ENCODE measurements at places on chromosomes 7 and 10.

DNA sequence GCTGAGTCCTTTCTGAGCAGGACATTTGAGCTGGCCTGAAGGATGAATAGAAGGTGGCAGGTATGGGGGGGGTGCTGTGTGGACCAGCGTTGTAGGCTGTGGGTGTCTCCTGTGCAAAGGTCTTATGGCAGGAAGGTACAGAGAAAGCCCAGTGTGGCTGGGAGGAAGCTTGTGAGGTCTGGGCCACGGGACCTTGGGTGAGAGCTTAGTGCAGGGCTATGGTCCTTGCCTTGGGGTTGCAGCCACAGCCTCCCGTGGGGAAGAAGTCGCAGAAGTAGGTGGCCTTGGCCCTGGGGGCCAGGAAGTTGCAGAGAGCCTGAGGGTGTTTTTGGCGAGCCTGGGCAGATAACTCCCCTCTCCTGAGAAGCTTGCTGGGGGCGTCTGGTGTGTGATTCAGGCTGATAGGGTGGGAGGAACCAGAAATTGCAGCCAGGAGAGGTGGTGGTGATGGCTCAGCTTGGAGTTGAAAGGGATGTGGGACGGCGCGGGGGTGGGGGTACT is 172.0 kb upstream of the TNRC18 start:
- peak overlapping the region; percentile 74 for H3K4me3 ChIP-seq
- DNase-seq, result no peak
- H3K27ac ChIP-seq, result no peak overlapping the region
- peaks cover 35% of the 10 kb centered on the region for H3K27me3 ChIP-seq
- peaks cover 10% of the 10 kb centered on the region for H3K36me3 ChIP-seq
- H3K4me1 ChIP-seq, result peaks cover 23% of the 10 kb centered on the region

GRCh38 chr10:4217187-4217586 is 432.2 kb upstream of the KLF6 start:
- no peak overlapping the region for H3K4me3 ChIP-seq
- no peak for DNase-seq
- no peak overlapping the region for H3K27ac ChIP-seq
- no peaks in the 10 kb centered on the region for H3K4me1 ChIP-seq
- no peaks in the 10 kb centered on the region for H3K36me3 ChIP-seq
- no peaks in the 10 kb centered on the region for H3K27me3 ChIP-seq

GRCh38 chr10:117161386-117162033 is 23.4 kb upstream of the VAX1 start:
- H3K27me3 ChIP-seq, result peaks cover 89% of the 10 kb centered on the region
- H3K4me3 ChIP-seq, result no peak overlapping the region
- no peak for DNase-seq
- H3K27ac ChIP-seq, result no peak overlapping the region
- peaks cover 4% of the 10 kb centered on the region for H3K36me3 ChIP-seq
- H3K4me1 ChIP-seq, result peaks cover 13% of the 10 kb centered on the region

- H3K4me3 ChIP-seq, result no peak overlapping the region
- H3K4me1 ChIP-seq, result no peaks in the 10 kb centered on the region
- no peak for DNase-seq
- H3K36me3 ChIP-seq, result no peaks in the 10 kb centered on the region
- H3K27me3 ChIP-seq, result peaks cover under 1% of the 10 kb centered on the region
Measured at GRCh38 chr7:16028636-16029035, 342.2 kb upstream of the MEOX2 start.

DNA sequence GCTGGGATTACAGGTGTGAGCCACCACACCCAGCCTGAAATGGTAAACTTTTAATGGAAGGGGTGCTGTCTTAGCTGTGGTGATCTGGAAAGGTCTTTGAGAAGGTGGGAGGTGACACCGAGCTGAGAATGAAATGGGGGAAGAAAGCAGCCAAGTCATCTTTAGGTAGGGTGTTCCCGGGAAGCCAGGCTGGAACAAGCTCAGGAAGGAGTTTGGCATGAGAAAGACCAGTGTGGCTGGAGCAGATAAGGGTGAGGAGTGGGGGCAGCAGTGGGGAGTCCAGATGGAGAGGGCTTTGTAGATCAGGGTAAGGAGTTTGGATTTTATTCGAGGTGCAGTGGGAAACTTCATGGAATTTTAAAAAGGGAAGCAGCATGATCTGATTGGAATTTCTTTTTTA is 30.0 kb downstream of the KIFBP start:
- DNase-seq, result no peak
- H3K4me3 ChIP-seq, result no peak overlapping the region
- peaks cover 13% of the 10 kb centered on the region for H3K36me3 ChIP-seq
- H3K27ac ChIP-seq, result no peak overlapping the region
- peaks cover 2% of the 10 kb centered on the region for H3K4me1 ChIP-seq
- H3K27me3 ChIP-seq, result no peaks in the 10 kb centered on the region

- no peak for DNase-seq
- no peak overlapping the region for H3K27ac ChIP-seq
- H3K4me3 ChIP-seq, result no peak overlapping the region
- H3K36me3 ChIP-seq, result no peaks in the 10 kb centered on the region
- no peaks in the 10 kb centered on the region for H3K27me3 ChIP-seq
Measured at GRCh38 chr10:94219829-94220228, 142.9 kb downstream of the NOC3L start.

GRCh38 chr7:1242256-1242605 is 9.6 kb downstream of the UNCX start:
- peaks cover 16% of the 10 kb centered on the region for H3K36me3 ChIP-seq
- peaks cover 80% of the 10 kb centered on the region for H3K27me3 ChIP-seq
- no peaks in the 10 kb centered on the region for H3K4me1 ChIP-seq
- H3K27ac ChIP-seq, result no peak overlapping the region

DNA sequence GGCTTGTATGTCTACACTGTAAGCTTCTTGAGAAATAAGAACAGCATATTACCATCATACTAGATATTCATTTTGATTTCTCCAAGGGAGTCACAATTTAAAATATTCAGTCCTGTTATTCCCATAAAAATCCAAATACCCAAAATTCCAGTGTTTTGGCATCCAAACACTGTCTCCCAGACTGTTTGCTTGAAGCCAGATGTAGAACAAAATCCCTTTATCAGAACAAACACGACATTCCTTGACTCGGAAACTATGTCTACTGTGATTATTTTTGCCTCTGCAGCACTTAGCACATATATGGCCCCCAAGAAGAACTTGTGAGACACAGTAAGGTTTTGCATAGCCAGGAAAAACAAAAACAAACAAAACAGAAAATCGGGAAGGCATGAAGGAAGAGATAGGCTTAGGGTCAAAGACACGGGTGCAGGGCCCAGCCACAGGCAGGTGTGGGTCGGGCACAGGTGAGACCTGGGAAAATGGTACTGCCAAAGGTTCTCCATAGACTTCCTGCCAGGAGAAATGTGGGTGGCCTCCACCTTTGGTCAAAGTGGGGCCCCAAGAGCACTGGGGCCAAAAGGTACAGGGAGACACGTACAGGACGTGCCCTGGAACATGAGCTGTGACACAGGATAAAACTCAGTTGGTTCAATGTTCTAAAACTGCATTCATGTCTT is 36.5 kb downstream of the CPXM2 start:
- no peak for DNase-seq
- H3K4me3 ChIP-seq, result no peak overlapping the region
- peaks cover 42% of the 10 kb centered on the region for H3K27me3 ChIP-seq
- H3K27ac ChIP-seq, result no peak overlapping the region
- no peaks in the 10 kb centered on the region for H3K4me1 ChIP-seq

Measured in central memory CD8-positive, alpha-beta T cell (primary cell).